ENCODE measurements at places on chromosomes 6 and 20.

GRCh38 chr6:122751326-122751725 lies 28.2 kb upstream of the FABP7 start:
- no peak for DNase-seq

DNA sequence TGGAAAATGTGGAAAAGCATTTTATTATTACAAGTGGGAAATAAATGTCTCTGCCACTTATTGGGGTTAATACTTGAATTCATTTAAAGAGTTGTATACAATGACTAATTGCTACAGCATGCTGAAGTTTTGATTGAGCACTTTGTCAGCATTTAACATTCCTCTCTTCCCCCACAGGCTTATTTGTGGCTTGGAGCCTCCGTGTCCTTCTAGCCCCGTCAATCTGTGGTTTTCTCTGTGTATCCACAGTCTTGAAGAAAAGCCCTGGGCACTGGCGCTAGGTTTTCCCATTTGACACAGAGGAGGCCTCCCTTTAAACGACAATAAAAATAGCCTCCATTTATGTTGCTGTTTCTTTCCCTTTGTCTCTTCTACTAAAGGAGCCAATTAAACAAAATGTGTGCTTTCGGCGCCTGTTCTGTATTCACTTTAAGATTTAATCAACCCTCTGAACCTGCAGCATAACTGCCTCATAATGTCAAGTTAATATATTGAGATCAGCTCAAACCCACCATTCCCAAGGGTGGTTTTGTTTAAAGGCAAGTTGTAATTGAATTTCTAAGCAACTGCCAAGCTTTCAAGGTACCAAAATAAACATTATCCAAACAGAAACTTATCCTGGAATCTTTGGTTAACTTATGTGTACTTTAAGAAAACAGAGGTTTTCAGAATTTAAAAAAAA lies 326.6 kb upstream of the RNF24 start:
- no peak for DNase-seq

- DNase-seq, result no peak
Measured at GRCh38 chr6:118313208-118313607, 234.9 kb upstream of the PLN start.

- no peak for DNase-seq
Measured at GRCh38 chr6:73903155-73903554, 207.2 kb downstream of the CD109 start.

DNA sequence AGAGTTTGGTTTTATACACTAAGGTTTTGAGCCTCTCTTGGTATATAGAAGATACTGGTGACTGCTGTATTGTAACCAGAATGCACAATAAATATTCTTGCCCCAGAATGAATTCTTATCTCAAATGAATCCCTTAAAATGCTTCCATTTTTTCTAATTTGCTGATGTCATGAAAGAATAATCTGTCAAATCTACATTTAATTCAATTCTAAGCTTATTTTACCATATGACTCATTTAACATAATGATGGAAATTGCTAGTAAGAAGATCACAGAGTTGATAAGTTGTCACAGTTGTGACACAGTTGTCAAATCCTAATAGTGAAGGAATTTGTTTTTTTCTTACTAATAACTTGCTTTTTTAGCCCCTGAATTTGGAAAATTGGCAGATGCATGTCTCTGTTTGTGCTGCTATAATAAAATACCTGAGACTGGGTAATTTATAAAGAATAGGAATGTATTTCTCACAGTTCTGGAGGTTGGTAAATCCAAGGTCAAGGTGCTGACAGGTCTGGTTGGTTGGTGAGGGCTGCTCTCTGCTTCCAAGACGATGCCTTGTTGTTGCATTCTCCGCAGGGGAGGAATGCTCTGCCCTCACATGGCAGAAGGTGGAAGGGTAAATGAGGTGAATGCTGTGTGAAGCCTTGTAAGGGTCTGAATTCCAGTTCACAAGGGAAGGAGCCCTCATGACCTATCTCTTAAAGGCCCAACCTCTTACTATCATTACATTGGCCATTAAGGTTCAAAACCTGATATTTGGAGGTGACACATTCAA lies 4.7 kb downstream of the ECT2L start:
- DNase-seq, result no peak

GRCh38 chr6:160461641-160462040 lies 113.5 kb downstream of the SLC22A3 start:
- DNase-seq, result no peak

- no peak for DNase-seq
Measured at GRCh38 chr6:5080574-5080973, 4.6 kb upstream of the PPP1R3G start.

- DNase-seq, result no peak
Measured at GRCh38 chr6:4270776-4271175, 135.4 kb upstream of the ECI2 start.

DNA sequence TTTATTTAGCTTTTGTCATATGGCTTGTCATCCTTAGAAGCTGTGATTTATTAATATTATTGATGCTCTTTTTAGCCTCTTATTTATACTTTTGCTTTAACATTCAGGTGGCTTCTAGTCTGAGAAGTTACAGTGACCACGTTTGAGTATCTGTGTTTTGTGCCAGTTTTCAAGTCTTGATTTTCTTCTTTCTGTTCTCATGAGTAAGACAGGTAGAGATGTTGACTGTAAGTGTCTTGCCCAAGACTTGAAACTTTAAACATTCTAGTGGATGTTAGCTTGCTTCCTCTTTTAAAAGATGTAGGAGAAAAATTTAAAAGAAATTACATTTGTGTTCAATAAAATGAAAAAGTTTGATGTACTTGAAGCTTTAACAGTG lies 122.6 kb downstream of the LRRC1 start:
- DNase-seq, result no peak

GRCh38 chr6:138727182-138727581 lies 46.4 kb upstream of the CCDC28A start:
- DNase-seq, result no peak

GRCh38 chr6:168355716-168356522 lies 36.3 kb upstream of the DACT2 start:
- DNase-seq, result no peak

- DNase-seq, result no peak
Measured at GRCh38 chr6:128275030-128275429, 245.4 kb downstream of the PTPRK start.

DNA sequence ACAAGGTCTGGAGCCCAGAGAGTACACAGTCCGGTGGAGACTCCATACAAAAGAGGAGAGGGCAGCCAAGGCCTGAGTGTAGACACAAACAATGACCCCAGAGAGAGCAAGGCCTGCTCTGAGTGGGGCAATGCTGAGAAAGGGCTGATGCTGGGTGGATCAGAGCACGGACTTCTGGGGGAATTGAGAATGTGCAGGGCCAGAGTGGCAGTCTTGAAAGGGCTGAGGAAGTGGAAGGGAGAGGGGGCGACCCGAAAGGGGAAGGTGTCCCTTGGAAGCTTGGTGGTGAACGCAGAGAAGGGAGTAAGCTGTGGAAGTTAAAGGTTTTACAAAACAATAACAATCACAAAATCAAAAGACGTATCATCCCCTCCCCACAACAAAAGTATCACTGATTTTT lies 12.0 kb upstream of the GRM4 start:
- DNase-seq, result no peak

DNA sequence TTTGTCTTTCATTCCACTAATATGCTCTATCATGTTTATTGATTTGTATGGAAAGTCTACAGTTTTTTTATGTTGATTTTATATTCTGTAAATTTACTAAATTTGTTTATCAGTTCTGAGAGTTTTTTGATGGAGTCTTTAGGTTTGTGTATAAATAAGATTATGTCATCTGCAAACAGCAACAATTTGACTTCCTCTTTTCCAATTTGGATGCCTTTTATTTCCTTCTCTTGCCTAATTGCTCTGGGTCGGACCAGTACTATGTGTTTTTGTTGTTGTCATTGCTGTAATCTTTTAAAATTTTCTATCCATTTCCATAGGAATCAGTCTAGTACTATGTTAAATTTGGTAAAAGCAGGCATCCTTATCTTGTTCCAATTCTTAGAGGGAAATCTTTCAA lies 31.5 kb upstream of the POLR1H start:
- no peak for DNase-seq

DNA sequence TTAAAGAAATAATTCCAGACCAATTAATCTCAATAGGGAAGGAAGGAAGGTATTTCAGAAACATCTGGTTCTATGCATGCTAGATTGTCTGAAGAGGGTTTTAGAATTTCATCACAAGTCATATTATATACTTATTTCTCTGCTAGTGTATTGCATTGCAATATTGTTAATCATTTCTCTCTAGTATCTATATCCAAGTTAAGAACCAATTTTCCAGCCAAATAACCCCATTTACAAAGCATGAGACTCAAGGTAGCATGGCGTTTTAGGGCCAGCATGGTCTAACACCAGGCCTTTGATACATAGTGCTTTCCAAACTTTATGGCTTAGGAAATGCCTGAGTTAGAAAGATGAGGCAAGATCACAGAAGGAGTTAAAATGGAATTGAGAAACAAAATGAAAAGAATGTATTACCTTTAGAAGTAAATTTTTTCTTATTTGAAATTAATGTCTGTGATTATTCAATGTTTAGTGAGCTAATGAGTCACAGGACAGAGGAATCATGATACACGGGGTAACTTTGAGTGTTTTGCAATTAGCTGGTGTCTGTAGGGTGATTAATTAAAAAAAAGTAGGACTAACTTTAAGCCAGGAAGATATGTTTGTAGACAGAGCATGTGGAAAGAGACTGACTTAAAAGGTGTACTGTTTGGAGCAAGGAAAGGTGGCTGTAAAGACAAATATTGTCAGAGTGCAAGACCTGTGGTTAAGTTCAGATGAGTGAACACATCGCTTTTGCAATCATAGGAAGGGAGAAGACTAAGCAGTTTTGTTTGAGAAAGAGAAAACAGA lies 1006.2 kb upstream of the CITED2 start:
- no peak for DNase-seq

DNA sequence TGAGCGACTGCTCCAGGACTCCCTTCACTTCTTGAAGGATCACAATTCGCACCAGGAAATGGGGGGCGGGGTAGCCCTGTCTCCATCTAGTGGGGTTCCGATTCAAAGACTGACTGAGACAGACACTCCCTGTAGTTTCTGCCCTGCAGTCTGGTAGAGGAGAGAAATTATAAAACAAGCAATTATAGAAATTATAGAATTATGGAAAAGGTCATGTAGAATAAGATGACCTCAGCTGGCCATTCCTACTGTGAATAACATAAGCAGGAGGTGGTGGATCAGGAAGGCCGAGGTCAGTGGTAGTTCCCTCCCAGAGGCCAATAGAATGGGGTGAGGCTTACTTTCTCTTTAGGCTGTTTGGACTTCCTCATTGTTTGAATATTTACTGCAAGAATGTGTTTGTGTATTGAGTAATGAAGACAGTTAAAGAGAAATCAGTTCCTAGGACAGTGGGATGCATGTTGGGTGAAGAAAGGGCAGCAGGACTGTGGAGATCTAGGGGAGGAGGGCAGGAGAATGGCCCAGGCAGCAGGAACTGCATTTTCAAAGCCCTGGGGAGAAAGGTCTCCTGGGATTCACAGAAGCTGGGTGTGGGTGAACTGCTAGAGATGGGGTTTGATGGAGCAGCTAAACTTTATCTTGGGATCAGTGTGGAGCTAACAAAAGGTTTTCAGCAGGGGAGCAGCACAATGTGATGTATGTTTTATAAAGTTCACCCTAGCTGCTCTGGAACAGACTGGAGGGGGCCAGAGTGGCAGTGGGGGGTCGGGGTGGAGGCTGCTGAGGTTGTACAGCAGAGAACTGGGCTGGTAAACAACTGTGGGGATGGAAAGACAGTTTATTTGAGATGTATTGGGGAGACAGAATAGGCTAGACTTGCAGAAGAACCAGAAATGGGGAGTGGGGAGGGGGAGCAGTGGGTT lies 2.1 kb downstream of the ZNF341 start:
- DNase-seq, result no peak

DNA sequence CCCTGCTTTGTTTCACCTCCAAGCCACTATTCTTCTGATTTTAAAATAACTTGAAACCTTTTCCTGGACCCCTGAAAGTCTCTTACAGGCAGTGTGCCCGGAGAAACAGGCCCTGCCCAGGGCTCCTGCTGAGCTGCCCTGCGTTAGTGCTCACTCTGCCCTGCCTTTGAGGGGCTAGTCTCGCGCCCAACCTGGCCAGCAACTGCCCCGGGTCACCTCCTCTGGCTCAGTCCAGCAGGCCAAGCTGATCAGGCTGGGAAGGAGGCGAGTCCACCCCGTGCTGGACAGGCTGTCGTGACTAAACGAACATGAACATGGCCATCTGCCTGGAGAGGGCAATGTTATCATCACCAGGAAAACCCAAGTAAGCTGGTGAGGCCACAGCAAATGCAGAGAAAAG lies 245.4 kb downstream of the ANKRD60 start:
- DNase-seq, result no peak

- DNase-seq, result no peak
Measured at GRCh38 chr6:75306064-75306463, 21.5 kb upstream of the TMEM30A start.

GRCh38 chr20:36271639-36272546 lies 34.2 kb upstream of the DLGAP4 start:
- no peak for DNase-seq

DNA sequence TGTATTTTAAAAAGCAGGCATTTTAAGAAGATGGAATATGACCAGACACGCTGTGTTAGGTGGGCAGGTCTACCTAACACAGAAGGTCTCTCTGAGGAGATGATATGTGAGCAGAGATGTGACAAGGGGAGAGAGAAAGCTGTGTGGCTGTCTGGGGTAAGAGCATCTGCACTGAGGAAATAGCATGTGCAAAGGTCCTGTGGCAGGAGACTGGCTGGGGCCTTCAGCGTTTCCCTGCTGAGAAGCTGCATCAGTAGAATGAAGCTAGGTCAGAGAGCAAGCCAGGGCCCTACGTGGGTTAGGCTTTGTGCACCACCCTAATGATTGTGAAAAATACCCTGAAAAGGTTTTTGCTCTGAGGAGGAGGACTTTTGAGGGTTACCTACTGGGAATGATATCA lies 87.0 kb downstream of the TXNDC5 start:
- no peak for DNase-seq

GRCh38 chr6:127510876-127511275 lies 8.3 kb downstream of the MTCL3 start:
- no peak for DNase-seq

DNA sequence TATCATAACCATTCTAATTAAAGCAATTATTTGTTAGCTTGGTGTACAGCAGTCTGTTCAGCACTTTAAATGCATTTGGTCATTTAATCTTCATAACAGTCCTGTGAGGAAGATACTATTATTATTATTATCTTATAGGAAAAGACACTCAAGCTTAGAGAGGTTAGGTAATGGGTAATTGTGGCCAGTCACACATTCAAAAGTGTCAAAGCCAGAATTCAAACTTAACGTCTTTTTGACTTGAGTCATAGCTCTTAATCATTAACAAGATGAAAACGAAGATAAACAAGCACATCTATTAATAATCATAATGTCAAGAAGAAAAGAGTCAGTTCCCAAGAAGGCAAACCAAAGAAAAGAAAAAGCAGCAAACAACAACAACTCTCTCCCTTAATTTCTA lies 251.0 kb downstream of the SYNE1 start:
- no peak for DNase-seq

DNA sequence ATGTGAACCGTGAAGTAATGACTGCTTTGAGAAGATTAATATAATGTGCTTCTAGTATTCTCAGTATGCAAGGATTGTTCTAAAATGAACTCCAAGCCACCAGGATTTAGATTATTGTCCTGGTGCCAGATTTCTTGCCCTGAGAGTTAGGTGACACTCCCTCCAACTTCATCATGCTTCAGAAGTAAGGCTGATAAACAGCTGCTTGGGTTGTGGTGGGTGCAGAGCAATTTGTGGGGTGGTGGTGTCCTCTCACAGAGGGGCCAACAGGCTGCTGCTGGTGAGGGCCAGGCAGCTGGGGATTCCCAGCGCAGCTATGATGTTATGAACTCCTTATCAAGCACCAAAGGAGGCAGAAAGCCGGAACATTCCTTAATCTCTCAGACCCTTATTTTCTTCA lies 114.6 kb downstream of the MCHR2 start:
- DNase-seq, result no peak

All from activated T-helper 1 cell treated with anti-CD3 and anti-CD28 coated beads, Interleukin-2, amount 50 U/mL, for 16 hours (primary cell).